DMS53 (cell line): ENCODE measurements at places on chromosomes 1 and 21.
A peak's percentile ranks its signal among the peaks of the same experiment; 100 is the strongest.

GRCh38 chr21:25487046-25487594 is 120.2 kb downstream of the MRPL39 start:
- DNase-seq: no peak

DNA sequence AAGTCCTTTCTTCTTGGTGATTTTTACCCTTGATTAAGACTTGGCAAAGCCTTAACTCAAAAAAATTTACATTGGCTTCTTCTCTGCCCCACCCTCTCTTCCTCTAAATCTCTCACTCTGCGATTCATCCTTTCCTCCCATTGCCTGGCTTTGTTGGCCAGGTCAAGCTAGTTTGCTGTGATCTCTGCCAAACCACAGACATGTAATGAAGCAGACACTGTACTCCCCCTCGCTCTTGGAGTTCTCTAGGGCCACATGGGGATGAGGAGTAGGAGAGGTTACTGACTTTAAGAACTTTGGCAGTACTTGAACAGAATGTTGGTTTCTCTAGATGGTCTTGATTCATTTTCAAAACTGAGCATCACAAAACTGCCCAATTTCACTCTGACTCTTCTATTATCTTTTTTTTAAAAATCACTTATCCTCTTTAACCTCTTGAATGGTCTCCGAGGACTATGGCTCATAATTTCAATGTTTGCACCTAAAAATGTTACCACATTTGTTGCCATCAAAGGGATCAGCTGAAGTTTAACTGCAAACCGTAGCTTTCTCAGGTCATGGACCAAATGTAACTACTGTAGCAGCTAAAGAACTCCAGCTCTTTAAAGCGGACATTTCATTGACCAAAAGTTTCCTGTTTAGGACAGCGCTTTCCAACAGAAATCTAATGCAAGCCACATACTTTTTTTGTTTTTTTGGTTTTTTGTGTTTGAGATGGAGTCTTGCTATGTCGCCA is 62.7 kb upstream of the IPO9 start:
- no peak for DNase-seq

GRCh38 chr1:25567710-25568089 is 24.3 kb downstream of the LDLRAP1 start:
- DNase-seq: no peak

DNA sequence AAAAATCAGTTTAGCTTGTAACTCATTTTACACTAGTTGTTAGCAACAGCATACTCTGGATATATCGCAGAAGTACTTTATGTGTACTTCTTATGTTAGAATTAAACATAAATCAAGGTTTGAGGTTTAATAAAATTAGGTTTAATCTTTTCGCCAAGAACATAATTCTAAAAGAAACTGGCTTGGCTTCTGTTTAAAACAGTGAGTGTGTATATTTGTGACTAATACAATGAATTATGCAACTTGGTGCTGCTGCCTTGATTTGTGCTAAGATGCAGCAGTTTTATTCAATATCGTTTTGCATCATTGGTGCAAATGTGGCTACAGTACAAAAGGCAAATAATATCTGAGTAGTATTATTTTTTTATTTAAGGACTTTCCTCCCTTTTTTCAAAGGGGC is 44.8 kb downstream of the USP25 start:
- no peak for DNase-seq

GRCh38 chr1:4344065-4344732 is 310.2 kb upstream of the AJAP1 start:
- DNase-seq: no peak

DNA sequence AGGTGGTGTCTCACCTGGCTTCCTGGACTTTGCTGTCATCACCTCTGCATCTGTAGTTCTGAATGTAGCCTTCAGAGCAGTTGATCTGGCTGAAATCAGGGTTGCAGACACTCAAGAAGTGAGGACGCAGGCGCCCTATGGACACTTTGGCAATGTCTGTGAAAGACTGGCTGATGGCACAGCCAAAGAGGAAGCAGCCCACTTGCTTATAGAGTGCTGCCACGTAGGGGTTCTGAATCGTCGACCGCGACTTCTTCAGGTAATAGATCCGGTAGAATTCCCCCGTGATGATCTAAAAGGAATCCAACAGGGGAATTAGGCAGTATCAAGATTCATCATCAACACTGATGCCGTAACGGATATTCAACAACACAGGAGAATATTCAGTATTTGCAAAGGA is 55.1 kb downstream of the PLPP3 start:
- DNase-seq: no peak

- peak; percentile 71 for DNase-seq
Measured at GRCh38 chr1:210347112-210347511, 18.4 kb downstream of the HHAT start.

- DNase-seq: no peak
Measured at GRCh38 chr1:156310962-156311361, 11.9 kb upstream of the VHLL start.

DNA sequence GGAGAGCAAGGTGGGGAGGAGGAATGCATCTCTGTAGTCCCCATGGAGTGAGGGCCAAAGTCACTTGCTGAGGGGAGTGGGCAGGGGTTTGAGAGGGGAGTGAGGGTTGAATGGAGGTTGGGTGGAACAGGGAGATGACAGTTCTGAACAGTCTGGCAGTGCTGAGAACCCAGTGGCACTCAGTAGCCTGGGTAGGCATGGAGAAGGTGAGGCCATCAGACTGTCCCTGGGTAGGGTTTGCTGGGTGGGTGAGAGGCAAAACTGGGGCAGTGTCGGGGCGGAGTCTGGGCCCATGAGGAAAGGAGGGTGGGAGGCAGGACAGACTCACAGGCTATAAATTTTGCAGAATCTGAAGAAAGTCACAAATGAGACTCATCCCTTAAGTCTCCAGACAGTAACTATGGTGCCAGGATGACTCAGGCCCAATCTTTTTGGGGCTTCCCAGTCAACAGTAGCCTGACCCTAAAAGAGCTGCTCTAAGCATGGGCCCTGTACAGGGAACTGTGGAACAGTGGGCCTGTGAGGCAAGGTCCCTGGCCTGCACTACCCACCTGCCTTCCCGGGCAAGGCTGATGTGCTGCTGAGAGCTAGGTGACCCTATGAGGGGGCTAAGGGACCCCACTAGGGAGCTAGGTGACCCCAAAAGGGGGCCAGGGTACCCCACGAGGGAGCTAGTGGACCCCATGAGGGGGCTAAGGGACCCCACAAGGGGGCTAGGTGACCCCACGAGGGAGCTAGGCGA is 51.0 kb upstream of the DMRTB1 start:
- no peak for DNase-seq

DNA sequence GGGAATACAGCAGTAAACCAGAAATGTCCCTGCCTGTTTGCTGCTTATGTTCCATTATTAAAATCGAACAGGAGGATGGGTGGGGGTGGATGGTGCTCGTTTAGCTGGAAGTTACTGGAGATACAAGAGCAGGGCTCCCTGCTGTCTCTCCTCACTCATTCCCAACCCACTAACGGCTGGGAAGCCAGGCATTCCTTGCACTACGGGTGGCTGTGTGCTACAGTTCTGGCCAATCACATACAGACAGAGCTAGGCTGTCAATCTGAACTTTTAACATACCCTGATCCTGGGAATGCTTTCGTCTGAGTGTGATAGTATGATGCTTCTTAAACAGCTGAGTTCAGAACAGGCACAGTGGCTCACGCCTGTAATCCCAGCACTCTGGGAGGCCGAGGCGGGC is 7.0 kb downstream of the SIPA1L2 start:
- DNase-seq: no peak

DNA sequence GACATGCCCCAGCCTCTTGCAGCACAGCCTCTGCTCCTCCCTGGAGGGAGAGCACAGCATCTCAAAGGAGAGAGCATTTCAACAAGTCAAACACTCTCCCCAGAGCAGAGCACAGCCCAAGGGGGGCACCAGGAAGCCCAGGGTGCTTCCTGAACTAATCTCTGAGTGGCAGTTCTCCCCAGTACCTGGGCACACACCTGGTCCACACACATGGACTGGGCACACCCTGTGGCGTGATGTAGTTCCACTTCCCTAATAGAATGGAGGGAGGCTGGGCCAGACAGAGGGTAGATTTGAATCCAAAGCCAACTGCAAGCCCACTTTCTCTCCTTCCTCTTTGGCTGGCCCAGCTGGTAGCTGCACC is 55.5 kb downstream of the CD46 start:
- no peak for DNase-seq

GRCh38 chr1:18530587-18531502 is 50.1 kb downstream of the KLHDC7A start:
- DNase-seq: peak; percentile 48

- DNase-seq: no peak
Measured at GRCh38 chr21:34152500-34152899, 79.1 kb downstream of the MRPS6 start.

DNA sequence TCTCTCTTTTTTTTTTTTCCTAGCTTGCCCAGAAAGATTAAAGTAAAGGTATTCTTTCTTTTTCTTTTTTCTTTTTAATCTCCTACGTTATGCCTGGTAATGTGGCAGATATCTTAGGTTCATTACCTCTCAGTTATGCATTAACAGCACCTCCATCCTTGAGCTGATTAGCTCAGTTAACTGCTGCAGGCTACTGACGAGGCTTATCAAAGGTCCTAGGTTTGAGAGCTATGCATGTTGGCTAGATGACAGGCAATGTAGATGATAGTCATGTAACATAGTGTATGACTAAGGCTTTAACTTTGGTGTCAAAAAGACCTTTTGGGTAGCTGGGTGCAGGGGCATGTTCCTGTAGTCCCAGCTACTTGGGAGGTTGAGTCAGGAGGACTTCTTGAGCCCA is 53.7 kb upstream of the CACYBP start:
- DNase-seq: no peak

- no peak for DNase-seq
Measured at GRCh38 chr1:186461014-186461413, at the start of gene PDC. TSS of gene PDC (minus strand) at chr1:186461114. CDS start at chr1:186449459, 11,655 bp downstream.

DNA sequence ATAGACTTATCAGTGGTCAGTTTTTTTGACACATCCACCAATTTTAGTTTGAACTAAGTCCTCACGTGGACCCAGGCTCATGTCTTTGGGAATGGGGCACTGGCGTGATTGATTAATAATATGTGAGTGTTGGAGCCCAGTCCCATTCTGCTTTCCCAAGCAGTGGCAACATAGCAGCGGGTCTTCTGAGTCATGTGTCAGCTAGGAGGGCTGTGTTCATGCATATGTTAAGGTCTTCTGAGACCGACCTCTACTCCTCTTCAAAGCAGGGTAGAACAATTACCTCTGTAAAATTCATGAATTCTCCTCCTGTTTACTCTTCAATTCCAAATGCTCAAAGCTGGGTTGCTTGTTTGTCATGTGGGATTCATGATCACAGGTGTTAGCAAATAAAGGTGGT is 291.3 kb downstream of the CAMTA1 start:
- peak; percentile 39 for DNase-seq

GRCh38 chr1:19758227-19758830 is 41.4 kb downstream of the TMCO4 start:
- DNase-seq: no peak

- DNase-seq: no peak
Measured at GRCh38 chr1:54163051-54163450, 10.3 kb upstream of the CDCP2 start.

- peak; percentile 78 for DNase-seq
Measured at GRCh38 chr1:100036718-100037655, 67.2 kb downstream of the SLC35A3 start.

GRCh38 chr1:197740992-197741391 is 34.3 kb downstream of the DENND1B start:
- DNase-seq: no peak

- DNase-seq: peak; percentile 24
Measured at GRCh38 chr1:33137800-33138199, 44.0 kb downstream of the TRIM62 start.

DNA sequence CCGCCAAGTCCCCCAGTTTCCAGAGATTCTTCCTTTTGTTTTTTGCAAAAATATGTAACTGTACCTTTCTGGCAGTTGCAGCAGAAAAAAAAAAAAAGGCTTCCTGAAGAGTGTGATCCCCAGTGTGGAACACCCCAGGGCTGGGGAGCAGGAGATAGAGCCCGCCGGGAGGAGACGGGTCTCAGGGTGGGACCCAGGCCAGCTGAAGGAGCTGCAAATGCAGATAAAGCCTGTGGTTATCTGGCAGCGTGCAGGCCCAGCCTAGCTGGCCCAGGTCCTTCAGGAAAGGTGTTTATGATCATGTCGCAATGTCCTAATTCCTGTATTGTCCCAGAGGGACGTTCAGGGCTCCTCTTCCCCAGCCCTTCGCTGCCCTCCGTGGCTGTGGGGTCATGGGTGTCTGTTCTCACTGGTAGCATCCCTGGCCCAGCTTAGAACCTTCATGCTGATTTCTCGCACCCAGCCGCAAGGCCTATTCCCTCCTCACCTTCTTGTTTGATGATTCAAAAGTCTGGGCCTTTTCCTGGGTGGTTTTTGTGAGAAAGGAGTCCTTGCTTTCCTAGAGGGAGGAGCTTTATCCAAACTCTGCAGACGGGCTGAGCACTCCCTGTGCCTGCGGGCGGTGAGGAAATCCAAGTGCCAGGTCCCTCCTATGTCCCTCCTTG is 26.2 kb downstream of the RNF187 start:
- no peak for DNase-seq

DNA sequence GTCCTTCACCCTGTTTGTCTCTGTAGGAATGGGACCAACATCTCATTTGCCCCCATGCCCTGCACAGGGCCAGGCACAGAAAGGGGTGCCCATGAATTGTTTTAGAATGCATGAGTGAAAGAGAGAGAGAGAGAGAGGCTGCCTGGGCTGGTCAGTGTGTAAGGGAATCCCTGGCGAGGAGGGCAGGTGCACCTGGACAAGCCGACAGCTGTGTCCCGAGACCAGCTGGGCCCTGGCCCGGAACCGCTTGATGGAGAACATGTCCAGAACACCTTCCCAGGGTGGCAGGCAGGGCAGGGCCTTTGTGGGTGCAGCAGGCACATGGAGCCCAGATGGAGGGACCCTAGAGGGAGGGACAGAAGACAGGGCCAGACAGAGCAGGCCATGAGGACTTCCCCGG is 22.7 kb downstream of the SPOCD1 start:
- DNase-seq: no peak

- DNase-seq: peak; percentile 26
Measured at GRCh38 chr1:31230378-31230777, 9.3 kb downstream of the NKAIN1 start.

DNA sequence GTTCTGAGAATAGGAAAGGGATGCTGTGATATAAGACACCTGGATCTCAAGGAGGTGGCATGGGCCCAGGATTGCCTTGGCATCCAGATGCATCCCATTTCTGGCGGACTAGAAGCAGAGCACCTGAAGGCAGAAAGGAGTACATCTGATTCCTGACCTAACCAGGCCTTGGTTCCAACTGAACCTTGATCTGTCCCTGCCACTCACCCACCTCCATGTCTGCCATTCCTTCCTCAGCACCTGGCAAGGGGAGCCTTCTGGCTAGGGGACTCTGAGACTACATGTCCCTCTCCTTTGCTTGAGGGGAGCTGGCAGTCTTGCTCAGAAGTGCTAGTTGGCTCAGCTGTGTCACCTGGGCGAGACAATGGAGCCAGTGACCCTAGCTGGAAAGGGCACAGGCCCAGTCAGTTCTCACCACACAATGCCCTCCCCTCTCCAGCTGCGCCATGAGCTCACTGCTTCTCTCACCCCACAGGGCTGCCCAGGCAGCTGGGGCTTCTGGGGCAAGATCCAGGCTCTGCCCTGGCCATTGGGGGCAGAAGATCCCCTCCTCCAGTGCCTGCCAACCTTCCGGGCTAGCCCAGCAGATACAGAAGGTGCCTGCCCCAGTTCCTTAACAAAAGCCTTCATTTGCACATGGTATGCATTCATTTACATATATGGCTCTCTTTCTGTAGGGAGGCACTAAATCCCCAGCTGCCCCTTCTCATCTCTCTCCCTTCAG is 2.9 kb downstream of the IGSF8 start:
- DNase-seq: peak; percentile 52
